Stimulated activated CD8-positive, alpha-beta memory T cell treated with anti-CD3 and anti-CD28 coated beads, Interleukin-15, amount 100 ng/mL, for 1 hour (primary cell): ENCODE measurements at places on chromosomes 5 and 9.

DNA sequence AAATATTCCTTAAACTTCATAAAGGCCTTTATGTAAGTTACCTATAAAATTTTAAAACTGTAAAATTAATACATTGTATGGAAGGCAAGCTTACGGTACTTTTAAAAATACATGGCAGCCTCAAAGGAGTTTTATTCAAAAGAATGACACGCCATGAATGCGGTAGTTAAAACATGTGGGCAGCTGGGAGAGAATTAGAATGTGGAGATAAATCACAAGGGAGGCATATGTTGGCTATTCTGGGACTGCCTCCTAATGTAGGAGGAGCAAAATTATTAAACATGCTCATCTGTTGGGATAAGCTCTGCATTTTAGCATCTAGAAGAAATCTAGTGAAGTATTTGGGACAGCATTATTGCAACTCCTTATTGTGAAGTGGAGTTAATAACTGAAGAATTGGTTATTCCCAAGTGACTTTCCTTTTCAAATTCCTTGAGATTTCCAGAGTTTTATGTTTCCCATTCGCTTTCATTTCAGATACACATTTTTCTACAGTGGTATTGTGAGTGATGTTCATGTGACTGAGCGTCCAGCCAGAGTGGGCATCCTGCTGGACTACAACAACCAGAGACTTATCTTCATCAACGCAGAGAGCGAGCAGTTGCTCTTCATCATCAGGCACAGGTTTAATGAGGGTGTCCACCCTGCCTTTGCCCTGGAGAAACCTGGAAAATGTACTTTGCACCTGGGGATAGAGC, 109.4 kb downstream of the CMYA5 start:
- no peak for DNase-seq

DNA sequence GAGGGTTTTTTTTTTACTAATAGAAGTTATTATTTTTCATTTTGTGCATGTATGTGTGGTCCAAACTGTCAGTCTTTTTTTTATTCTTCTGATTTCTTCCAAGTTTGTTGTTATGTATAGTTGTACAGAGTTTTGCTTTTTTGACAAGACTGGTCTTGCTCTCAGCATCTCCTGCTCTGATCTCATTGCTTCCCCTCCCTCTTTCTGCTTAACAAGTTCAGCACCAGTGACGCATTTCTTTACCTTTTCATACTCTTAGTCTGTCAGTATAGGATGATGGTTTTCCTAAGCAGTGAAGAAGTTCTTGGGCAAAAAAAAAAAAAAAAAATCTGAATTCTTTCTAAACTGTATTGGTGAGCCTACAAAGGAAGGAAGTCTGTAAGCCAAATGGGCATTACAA, 135.1 kb downstream of the CD180 start:
- no peak for DNase-seq

GRCh38 chr5:82156874-82157273, 121.3 kb downstream of the RPS23 start:
- no peak for DNase-seq

- DNase-seq: no peak
Measured at GRCh38 chr5:138824924-138825863, 49.9 kb downstream of the LRRTM2 start.

- DNase-seq: no peak
Measured at GRCh38 chr5:54991416-54991815, 6.0 kb upstream of the ESM1 start.

DNA sequence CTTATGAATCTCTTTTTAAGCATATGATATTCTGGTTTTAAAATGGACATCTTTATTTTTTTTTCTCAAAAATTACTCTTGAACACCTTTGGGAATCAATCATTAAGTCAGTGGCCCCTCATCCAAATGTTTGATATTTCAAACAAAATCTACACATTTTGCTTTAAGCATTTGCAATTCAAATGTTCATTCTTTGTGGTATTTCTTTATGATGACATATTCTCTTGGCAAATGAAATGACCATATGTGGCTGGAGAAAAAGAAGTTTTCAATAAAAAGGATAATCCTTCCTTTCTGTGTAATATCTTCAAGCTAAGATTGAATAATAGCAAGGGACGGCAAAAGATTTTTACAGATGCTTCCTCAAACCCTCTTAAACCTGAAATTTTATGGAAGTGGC, 420.8 kb downstream of the MTRR start:
- DNase-seq: no peak

- no peak for DNase-seq
Measured at GRCh38 chr5:94908889-94909480, 290.5 kb downstream of the SLF1 start.

DNA sequence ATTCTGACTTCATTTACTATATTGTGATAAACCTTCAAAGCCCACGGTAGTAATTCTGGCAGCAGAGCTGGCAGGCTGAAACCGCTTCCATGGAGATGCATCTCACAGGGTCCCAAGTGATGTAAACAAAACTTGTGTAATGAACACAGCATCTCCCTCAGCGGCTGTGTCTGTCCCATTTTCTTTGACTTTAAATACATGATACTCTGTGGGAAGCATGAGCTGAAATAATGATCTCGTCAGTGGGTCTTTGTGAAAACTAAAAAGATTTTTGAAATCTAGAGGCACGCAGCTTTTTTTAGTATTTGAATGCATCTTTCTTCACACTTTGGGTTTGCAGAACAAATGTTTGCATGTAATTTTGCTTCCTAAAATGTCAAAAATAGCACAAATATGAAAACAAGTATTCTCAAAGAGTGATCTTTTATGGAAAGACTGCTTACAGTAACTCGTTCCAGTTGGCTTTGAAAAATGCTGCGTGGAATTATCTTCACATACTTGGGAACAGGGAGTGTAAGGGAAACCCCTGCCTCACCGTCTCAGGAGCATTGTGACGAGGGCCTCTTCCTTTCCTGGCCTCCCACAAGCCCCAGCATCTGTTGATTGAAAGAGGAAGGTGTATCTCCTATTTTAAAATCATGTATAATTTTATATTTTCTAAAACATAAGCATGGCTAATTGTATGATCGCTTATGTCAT, 18.1 kb upstream of the LPCAT1 start:
- no peak for DNase-seq

GRCh38 chr9:76181020-76181641, 213.1 kb downstream of the RFK start:
- DNase-seq: no peak

DNA sequence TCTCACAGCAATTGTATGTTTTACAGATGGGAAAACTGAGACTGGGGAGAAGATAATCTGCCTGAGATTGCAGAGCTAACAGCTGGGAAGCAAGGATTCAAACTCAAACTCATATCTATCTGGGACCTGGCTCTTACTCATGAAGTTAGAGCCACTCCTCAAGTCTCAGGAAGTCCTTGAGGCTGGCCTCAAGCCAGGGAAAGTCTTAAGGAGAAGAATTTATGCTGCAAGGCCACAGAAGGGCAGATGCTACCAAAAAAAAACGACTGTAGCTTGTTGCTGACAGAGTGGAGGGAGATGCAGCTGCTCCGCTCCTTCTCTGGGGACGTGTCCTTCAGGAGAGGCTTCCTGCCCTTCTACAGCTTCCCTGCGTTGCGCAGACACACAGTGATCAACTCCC, 39.8 kb downstream of the BARHL1 start:
- no peak for DNase-seq

DNA sequence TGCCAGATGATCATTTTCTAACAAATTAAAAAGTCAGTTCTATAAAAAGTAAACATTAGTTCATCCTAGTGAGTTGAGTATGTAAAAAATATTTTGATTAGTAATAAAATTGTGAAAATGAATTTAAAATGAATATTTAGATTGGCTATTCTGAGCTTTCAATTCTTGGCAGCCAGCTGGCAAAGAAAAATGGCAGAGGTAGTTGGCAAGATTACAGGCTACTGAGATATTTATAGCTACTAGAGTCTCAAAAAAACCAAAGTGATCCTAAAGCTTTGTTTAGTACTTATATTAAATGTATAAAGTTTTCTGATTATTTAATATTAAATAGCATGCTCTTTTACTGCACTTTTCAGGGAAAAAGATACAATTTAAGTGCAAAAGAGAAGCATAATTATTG, 25.0 kb downstream of the SGTB start:
- no peak for DNase-seq

DNA sequence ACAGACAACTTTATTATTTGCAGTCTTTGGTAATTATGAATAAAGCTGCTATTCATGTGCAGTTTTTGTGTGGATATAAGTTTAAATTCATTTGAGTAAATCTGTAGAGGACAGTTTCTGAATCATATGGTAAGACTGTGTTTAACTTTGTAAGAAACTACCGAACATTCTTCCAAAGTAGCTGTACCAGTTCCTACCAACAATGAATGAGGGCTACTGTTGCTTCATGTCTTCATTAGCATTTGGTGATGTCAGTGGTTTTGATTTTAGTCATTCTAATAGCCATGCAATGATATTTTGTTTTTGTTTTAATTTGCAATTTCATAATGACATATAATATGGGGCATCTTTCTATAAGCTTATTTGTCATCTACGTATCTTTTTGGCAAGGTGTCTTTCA, 501.3 kb upstream of the RORB start:
- DNase-seq: no peak

GRCh38 chr5:127887282-127887681, 184.1 kb downstream of the CCDC192 start:
- no peak for DNase-seq

GRCh38 chr5:142330444-142330843, 5.6 kb upstream of the SPRY4 start:
- DNase-seq: no peak

DNA sequence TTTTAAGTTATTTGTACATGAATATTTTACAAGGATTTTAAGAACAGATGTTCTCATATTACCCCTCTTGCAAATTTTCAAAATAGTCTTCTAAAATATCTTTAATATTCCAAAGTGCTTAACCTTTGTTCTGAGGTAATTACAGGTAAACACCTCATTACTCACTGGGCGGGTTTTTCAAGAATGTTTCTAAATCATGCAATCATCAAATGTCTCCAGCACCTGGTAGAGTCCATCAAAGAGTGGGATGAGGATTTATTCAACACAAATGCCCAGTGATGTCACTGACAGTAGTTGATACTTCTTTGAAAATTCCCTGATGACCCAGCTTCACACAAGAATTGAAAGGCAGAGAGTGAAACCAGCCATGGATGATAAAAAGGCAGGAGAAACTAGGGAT, 114.4 kb downstream of the SEC61B start:
- no peak for DNase-seq

DNA sequence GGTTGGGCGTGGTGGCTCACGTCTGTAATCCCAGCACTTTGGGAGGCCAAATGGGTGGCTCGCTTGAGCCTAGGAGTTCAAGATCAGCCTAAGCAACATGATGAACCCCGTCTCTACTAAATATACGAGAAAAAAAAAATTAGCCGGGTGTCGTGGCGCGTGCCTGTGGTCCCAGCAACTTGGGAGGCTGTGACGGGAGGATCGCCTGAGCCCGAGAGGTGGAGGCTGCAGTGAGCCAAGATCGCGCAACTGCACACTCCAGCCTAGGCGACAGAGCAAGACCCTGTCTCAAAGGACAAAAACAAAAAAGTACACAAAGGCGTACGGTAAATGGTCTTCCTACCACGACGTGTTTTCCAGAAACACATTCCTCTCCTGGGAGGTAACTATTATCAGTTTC, 538 bp upstream of the BDP1 start:
- DNase-seq: no peak

GRCh38 chr9:81455462-81456219, 233.7 kb downstream of the TLE1 start:
- DNase-seq: no peak

GRCh38 chr5:32170303-32171151, 3.6 kb downstream of the GOLPH3 start:
- DNase-seq: no peak

DNA sequence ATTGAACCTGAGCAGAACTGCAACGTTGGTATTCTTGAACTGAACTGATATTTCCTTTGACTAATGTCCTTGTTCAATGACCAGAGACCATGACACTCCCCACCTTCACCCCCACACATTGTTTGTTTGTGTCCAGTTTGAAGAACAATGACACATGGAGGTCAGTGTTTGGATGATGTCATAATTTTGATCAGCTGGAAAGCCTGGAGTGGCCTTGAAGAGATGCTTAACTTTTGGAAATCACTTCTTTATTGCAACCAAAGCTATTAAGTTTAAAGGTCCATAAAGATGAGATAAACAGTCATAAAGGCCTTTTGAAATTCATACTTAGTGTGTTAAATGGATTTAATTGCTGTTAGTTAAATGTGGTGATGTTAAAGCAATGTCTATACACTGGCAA, 92.7 kb downstream of the TMC1 start:
- no peak for DNase-seq

GRCh38 chr5:68884883-68885282, 208.9 kb upstream of the SLC30A5 start:
- DNase-seq: no peak

DNA sequence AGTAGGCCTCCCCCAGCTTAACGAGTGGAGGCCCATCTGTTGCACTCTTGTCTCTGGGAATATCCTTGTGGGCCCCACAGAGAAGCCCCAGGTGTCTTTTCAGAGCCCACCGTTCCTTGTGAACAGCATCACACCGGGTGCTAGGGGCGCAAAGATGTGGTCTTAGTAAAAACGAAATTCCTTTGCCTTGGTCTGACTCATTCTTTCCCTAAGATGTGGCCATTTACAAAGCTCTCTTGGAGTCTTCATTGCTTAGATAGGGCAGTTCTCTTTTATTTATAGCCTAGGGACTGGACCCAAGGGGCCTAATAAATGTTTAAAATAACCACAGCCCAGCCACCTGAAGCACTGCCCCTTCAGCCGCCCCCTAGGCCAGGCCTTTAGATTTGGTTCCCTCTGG, 52.8 kb upstream of the RPL26L1 start:
- no peak for DNase-seq

DNA sequence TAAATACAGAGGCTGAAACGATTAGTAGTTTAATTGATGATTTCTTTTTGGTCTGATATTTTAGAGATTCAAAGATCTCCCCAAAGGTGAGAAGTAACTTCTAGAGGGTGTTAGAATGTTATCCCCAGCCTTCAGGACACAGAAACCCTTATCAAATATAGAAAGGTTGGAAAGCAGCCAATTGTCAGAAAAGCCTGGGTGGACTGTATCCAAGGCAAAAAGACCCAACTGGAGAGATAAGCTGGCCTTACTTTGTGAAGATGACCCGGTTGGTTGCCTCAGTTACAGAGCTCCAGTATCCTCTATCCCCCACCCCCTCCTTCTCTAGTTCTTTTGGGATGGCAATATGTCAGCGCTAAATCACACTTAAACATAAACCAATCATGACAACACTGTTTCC, 75.7 kb downstream of the GCNT4 start:
- no peak for DNase-seq
